HS-5 (cell line): ENCODE measurements at places on chromosomes 11 and 22.

DNA sequence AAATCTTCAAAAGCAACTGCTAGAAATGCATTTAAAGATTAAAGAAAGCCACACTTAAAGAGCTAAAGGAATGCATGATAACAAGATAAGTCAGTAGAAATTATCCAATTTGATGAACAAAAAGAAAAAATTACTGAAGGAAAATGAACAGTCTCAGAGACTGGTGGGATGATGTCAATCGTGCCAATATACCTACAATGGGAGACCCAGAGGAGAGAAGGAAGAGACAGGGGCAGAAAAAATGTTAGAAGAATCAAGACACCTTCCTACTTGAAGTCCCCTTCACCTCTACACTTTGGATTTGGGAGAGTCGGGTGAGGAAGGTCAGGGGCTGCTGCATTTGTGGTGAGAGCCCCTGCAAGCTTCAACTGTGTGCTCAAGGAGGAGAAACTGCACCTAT lies 216.3 kb downstream of the BUD13 start:
- DNase-seq: no peak

DNA sequence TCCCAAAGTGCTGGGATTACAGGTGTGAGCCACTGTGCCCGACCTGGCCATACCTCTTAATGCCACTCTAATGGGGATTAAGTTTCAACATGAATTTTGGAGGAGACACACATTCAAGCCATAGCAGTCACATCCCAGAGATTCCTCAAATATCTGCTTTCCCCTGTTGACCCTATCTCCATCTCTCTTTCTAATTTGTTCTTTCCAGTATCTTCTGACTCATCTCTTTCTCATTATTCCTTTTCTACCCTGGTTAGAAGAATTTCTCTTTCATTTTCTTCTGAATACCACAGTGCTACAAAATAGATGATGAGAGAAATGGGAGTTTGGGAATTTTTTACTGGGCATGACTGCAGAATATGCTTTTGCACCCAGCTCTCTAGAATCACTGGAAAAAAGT lies 5.1 kb downstream of the OR10V1 start:
- DNase-seq: no peak

DNA sequence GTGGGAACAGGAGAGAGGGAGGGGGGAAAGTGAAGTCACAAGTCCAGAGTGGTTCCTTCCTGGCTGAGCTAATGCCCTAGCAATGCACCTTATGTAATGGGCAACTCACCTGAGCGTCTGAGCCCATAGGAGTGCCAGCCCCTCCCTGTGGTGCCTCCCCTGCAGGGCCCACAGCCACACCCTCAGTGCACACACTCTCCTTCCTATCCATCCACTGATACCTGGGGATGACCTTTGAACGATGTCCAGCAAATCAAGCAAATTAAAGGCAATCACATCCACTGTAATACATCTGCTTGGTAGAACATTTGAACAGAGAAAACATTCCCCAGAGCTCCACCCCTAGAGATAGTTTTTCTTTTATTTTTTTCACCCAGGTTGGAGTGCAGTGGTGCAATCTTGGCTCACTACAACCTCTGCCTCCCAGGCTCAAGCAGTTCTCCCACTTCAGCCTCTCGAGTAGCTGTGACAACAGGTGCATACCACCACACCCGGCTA lies 19.6 kb upstream of the MICAL2 start:
- no peak for DNase-seq

- no peak for DNase-seq
These were observed 21.7 kb downstream of the SLC25A17 start for GRCh38 chr22:40797427-40797826.

DNA sequence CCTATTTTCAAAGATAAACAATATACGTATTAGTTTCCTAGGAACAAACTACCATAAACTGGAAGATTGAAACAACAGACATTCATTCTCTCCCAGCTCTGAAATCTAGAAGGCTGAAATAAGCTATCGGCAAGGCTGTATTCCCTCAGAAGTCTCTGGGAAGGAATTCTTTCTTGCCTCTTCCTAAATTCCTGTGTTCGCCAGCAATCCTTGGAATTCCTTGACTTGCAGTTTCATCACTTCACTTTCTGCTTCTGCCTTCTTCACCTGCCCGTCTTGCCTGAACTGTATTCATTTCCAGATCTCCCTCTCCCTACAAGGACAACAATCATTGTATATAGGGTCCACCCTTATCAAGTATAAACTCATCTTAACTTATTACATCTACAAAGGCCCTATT lies 17.7 kb upstream of the PRDM10 start:
- no peak for DNase-seq

GRCh38 chr11:15672825-15673224 lies 558.1 kb downstream of the INSC start:
- DNase-seq: no peak

DNA sequence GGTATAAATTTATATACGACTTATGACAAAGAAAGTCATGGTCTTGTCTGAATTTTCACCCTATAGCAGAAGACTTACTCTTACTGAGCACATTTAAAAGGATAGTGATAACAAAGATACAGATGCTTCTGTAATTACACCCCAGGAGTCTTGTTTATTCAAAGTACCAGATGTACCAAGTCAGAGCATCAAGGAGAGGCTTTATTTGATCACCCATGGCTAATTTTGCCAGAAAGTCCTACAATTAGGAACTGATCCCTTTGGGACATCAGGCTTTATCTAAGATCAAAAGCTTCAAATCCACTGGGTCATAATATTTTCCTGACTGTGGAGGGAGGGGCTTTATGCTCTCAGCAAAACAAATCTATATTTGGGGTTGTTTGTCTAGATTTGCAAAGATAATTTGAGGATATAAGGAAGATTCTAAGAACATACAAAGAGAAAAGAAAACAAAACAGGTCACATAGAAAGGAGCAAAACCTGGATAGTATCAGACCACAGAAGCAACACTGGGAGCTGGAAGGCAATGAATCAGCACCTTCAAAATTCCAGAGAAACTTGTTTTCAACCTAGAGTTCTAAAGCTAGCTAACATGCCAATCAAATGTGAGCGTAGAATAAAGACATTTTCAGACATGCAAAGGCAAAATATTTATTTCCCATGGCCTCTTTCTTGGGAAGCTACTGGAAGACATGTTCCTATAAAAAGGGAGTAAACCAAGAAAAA lies 124.8 kb upstream of the CSNK2A3 start:
- DNase-seq: no peak

GRCh38 chr11:71250523-71251150 lies 1.7 kb downstream of the SHANK2 start:
- DNase-seq: no peak

DNA sequence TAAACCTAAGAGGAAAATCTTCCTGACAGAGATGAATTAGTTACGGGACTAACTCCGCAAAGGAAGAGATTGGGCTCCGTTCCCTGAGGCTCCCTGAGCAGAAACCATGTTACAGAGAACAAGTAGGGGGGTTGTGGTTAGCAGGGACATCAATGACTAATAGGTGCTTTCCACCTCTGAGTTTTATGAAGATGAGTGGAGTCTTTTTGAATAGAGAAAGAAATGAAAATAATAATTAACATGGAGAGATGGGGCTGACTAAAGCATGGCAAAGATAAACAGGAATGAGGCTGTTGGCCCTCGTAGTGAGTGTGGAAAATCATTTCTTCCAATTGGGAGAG lies 47.5 kb upstream of the PICALM start:
- DNase-seq: no peak

- no peak for DNase-seq
These were observed 17.2 kb upstream of the LINC01488 start for GRCh38 chr11:69463995-69464960.

DNA sequence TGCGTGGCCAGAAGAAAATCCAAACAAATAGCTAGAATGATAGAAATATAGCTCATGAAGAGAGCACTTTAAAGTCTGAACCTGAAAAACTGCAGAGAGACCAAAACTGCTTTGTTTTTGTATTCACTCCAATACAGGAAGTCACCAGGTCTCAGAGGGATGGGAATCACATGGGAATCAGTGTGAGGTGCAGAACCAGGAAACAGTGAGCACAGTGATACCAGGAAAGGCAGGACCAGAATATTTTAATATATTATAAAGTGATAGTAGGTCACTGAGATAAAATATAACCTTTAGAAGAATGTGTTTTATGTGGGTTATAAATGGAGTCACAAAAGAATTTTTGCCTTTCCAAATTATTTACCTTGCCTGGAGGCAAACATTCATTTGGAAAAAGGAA lies 277.3 kb downstream of the CASP12 start:
- no peak for DNase-seq
